ENCODE measurements at places on chromosomes 7 and 10. TPM values are rescaled to one million over a fixed set of nuclear protein-coding genes. Genes with fewer than 3 reads are reported as not detected.

SPACDR gene
- 1.8 TPM for total RNA-seq

MYL10 gene
- total RNA-seq, result not detected

GRCh38 chr10:97210543-97210960, 24.8 kb upstream of the SLIT1 start:
- no peaks in the 10 kb centered on the region for H3K27me3 ChIP-seq
- H3K4me3 ChIP-seq, result no peak overlapping the region
- H3K36me3 ChIP-seq, result no peaks in the 10 kb centered on the region
- no peak overlapping the region for H3K27ac ChIP-seq
- no peak for DNase-seq

ACTL6B gene
- not detected for total RNA-seq

- H3K4me3 ChIP-seq, result no peak overlapping the region
- H3K27ac ChIP-seq, result no peak overlapping the region
- no peaks in the 10 kb centered on the region for H3K4me1 ChIP-seq
- H3K27me3 ChIP-seq, result no peaks in the 10 kb centered on the region
- no peak for DNase-seq
These were observed 470.4 kb upstream of the IGFBP3 start for GRCh38 chr7:46391231-46392201.

RBM20 gene
- total RNA-seq, result 0.41 TPM

GRCh38 chr10:109894516-109894915, 28.8 kb downstream of the XPNPEP1 start:
- peaks cover 17% of the 10 kb centered on the region for H3K36me3 ChIP-seq
- no peak overlapping the region for H3K4me3 ChIP-seq
- no peaks in the 10 kb centered on the region for H3K27me3 ChIP-seq
- DNase-seq, result no peak
- H3K4me1 ChIP-seq, result peaks cover 39% of the 10 kb centered on the region
- H3K27ac ChIP-seq, result peak overlapping the region; percentile 21

All from upper lobe of right lung (tissue), 1 donor.